ENCODE measurements at places on chromosomes 12 and 14.

DNA sequence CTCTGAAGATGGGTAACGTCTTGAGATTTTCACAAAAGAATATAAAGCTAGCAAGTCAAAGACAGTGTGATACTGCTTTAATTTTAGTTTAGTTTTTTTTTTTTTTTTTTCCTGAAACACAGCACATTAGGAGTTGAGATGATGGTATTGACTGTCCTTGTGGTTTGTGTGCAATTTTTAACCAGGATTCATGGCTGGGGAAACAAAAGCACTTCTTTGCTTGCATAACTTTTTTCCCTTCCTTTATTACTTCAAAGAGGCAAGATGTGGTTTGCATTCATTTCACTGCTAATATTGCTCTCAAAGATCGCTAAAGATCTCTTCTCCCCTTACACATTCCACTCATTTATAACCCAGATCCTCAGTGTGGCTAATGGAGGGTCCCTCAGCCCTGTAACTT, 157.1 kb upstream of the PZP start:
- no peak for DNase-seq

DNA sequence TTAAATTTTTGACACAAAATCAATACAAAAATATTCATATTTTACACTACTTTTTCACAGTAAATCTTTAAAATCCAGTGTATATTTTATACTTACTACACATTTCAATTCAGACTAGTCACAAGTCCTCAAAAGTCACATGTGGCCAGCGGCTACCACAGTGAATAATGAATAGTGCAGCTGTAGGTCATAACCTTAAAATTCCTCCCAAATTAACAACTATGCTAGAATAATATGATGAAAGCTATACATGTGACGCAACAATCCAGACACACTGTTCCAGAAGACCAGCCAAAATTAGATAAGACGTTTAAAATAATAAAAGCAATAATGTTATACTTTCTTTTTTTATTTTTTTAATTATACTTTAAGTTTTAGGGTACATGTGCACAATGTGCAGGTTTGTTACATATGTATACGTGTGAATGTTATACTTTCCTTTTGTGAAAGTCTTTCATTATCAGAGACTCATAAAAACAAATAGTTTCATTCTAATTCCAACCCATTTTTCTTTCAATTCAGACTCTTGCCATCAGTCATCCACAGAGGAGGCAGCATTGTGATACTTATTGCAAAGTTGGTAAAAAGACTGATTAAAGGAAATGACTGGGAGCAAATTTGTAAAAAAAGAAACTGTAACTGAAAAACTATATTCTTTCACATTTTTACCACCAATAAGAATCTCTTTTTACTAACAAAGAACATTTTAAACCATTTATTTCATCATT, 67.0 kb downstream of the C2CD5 start:
- no peak for DNase-seq

GRCh38 chr12:931060-931459, 18.4 kb downstream of the RAD52 start:
- no peak for DNase-seq

DNA sequence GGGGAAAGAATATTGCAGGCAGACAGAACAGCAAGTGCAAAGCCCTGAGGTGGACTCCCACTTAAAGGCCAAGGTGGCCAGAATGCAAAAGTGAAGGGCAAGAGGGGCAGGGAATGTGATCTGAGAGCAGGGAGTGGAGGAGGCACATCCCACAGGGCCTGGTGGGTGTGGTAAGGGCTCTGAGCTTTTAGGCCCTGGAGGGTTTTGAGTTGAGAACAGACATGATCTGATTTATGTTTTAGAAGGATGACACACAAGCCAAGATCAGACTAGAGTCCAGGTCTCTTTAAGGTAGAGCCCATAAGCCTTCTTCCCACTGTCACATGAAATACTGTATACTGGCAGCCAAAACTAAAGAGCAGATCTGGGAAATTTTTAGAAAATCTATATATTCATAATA, 162.5 kb downstream of the SLC38A4 start:
- no peak for DNase-seq

DNA sequence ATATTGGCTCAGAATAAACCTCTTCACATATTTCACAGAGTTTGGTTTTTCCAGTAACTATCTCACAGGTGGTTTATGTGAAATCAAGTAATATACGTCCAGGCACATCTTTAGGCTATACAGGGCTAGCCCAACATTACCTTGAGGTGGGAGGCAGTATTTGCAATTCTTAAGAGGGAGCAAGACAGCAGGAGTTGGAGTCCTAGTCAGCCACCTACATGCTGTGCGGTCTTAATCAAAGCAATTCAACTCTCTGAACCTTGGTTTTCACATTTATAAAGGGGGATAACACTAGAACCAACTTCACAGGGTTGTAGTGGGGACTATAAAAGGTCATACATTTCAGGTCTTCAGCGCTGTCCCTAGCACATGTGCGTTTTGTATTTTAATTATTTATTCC, 73.5 kb upstream of the FICD start:
- DNase-seq: no peak

DNA sequence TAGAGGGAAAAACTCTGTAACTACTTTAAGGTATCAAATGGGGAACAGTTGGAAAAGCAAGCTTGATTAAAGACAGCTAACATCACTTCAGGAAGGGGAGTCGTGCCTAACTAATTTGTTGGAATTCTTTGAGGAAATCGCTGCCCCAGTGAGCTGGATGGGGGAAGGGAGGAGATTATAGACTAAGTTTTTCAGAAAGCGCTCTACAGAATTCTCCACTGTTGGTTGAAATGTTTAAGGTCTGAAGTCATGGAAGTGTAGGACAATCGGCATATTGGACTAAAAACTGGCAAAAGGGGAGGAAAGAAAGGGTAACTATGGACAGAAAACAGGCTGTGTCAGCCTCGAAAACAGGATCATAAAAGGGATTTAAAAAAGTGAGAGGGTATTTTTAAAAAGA, 229.9 kb upstream of the HMGA2 start:
- DNase-seq: no peak

DNA sequence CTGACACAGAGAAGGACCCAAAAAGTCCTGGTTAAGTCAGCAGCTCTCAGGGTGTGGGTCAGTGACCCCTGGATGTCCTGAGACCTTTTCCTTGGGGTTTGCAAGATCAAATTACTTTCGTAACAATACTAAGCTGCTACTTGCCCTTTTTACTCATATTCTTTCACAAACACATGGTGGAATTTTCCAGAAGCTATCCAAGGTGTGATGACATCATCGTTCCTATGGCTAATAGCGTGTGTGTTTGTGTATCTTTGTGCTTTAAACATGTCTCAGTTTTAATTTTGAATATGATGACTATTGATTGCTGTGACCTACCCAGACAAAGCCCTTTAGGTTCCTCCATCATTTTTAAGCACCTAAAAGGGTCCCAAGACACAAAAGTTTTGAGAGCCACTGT, 176.2 kb downstream of the PHETA1 start:
- DNase-seq: no peak

GRCh38 chr12:65619018-65619417, 205.3 kb upstream of the HMGA2 start:
- DNase-seq: no peak

- no peak for DNase-seq
Observed at GRCh38 chr12:127619869-127620734, 646.9 kb upstream of the TMEM132C start.

- no peak for DNase-seq
Observed at GRCh38 chr12:114407842-114408411, 2.0 kb upstream of the TBX5 start.

All from A549 (cell line).